ENCODE measurements at places on chromosomes 1 and 21. TPM values are rescaled to one million over a fixed set of nuclear protein-coding genes. Genes with fewer than 3 reads are reported as not detected.
A peak's percentile ranks its signal among the peaks of the same experiment; 100 is the strongest.

GRCh38 chr1:22038036-22038435 is 14.5 kb upstream of the CDC42 start:
- DNase-seq, result no peak

GRCh38 chr1:74681001-74681400 is 7.4 kb upstream of the ERICH3 start:
- no peak for DNase-seq

MSH4 gene
- total RNA-seq, result 0.19 TPM

FMO2 gene
- 0.61 TPM for total RNA-seq

PRR9 gene
- total RNA-seq, result 0.33 TPM

GRCh38 chr1:1441002-1441888 is 5.8 kb downstream of the VWA1 start:
- peak; percentile 40 for DNase-seq

DNA sequence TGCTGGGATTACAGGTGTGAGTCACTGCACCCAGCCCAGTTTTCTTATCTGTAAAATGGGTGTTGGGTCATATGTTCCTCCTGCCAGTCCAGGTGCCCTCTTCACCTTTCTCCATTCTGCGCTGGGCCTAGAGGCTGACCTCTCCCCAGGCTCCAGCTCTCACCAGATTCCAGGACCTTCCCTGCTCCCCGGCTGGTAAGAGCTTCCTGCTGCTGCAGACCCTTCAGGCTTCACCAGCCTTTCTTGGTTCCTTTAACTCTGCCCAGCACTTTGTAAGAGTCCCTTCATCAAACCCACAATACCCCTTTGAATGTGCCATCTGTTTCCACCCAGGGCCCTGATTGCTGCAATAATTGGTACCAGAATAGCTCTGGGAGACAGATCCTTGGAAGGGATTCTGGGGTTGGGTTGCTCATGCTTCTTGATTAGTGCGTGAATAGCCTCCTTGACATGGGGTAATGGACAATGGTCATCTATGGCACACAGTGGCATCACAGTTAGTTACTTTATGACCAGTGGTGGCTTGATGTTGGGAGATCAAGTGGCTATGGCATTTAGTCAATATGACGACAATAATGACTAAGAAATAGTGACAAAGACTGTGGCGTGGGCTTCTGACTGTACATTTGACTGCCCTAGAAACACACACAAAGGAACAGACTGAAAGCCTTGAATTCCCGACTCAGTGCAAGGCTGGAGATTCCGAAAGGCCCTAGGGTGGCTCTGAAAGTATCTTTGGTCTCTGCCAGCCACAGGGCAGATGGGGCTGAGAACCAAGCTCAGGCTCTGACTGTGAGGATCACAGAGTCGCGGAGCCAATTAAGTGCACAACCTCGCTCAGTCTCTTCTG is 67.3 kb downstream of the SLC9A1 start:
- no peak for DNase-seq

IGSF9 gene
- total RNA-seq, result 1.7 TPM

Measured in thymus (tissue), 14 donors.